ENCODE measurements at places on chromosomes 16 and 17.

DNA sequence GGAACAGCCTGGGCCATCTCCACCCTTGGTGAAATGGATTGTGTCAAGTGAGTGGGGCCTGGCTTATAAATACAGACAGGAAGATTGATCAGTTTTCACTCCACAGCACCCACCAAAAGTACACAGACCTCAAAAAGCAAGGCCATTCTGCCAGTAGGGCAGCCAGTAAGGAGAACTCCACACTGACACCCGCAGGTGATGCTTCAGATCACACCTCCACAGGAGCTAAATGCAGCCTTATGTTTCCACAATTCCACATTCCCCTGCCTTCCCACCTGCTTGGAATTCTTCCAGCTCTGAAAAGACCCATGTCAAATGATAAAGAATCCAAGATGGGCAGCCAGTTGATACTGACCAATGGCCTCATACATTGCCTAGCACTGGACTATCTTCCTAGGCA, 191.1 kb downstream of the ZFHX3 start:
- DNase-seq = no peak

GRCh38 chr17:27871407-27871806, 21.8 kb downstream of the LYRM9 start:
- DNase-seq = no peak

DNA sequence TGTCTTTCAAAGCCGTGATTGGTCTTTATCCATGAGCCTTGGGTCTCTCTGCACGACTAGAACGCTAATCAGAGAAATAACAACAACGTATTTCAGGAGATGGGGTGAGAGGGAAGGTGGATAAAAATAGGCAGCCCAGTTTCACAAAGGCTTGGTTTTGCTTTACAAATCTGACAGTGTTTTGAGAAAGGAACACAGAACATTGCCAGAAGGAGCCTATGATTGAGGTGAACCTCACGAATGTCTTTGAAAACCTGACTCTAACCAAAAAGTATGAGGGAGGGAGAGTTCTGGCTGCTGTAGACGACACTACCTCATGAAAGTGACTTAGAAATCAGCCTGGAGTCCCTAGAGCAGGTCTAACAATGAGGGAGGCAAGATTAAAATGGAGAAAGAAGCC, 38.0 kb upstream of the NOL11 start:
- no peak for DNase-seq

DNA sequence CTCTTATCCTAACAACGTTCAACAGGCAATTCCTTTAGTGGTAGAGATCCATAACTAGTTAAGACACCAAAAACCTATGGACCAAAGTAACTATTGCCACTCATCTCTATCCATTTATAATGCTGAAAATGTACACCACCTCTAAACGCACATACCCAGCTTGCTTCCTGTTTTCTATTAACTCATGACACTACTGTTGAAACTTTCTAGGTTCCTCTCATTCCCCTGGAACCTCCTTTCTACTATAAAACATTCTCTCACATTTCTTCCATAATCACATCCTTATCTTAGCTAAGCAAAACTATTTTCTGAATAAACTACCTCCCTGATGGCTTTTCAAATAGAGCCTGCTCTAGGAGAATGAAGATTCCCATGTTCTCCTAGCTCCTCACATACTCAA, 42.9 kb upstream of the KSR1 start:
- DNase-seq = no peak

DNA sequence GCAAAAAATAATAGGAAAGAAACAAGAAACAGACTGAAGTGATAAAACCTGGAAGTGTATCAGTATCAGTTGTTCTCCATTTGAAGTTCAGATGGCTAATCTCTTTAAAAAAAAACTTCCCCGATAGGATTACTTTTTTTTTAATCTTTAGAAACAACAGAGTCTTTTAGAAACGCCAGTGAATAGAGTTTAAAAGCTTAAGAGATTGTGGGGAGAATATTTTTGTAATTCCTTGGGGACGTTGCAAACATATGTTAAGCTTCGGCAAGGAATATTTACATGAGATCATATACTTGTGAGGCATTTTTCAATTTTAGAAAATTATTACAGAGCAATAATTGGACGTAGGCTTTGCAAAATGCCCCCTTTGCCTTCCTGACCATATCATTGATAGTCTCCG, 13.2 kb downstream of the MAF start:
- no peak for DNase-seq

GRCh38 chr16:68768175-68768574, 31.1 kb downstream of the CDH1 start:
- DNase-seq = no peak

DNA sequence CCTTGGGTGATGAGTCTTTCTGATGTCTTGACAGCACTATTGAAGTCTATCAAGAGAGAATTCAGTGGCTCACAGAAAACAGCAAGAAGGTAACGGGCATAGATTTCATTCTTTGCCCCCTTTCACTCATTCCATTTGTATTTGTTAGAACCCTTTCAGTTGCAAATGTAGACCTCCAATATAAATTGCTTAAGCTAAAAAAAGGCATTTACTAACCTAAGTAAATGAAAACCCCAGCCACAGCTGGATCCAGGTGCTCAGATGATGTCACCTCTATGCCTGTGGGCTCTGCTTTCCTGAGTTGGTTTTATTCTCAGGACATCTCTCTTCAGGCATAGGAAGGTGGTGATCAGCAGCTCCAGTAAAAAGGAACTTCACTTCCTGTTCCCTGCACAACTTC, 11.1 kb downstream of the VWA3A start:
- DNase-seq = no peak

- peak; percentile 97 for DNase-seq
Observed at GRCh38 chr17:59106463-59107305, at the start of gene TRIM37. Gene TRIM37 (minus strand): TSS chr17:59106880. CDS start chr17:59106461, 419 bp downstream.

GRCh38 chr17:17181666-17182597, 24.2 kb downstream of the PLD6 start:
- no peak for DNase-seq

DNA sequence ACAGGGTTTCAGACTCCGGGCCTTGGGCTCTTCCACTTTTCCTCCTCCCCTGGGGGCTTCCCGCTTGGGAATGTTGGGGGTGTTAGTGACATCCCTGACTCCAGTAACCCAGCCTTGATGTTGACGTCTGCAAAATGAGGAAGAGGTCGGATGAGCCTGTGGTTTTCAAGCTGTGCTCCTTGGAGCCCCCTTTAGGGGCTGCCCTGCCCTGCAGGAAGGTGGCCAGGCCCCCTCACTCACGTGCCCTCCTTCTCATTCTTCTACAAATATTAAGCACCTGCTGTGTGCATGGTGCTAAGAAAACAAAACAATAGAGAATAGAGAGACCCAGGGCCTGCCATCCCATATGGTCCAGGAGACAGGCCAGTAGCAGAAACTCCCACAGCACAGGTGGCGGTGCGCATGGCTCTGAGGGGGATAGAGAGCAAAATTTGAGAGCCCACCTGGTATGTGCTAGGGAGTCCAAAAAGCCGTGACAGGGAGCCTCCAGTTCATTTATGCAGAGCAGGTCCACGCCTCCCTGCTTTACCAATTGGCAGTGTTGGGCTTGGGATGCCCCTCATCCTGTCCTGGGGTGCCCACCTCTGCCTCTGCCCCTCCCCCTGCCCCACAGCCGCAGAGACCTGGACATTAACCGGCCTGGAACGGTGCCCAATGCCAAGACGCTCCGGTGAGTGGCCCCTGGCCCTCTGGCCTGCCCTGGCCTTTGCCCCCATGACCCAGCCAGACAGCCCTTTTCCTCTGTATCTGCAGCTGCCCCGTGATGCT, 7.4 kb downstream of the NDRG4 start:
- no peak for DNase-seq

DNA sequence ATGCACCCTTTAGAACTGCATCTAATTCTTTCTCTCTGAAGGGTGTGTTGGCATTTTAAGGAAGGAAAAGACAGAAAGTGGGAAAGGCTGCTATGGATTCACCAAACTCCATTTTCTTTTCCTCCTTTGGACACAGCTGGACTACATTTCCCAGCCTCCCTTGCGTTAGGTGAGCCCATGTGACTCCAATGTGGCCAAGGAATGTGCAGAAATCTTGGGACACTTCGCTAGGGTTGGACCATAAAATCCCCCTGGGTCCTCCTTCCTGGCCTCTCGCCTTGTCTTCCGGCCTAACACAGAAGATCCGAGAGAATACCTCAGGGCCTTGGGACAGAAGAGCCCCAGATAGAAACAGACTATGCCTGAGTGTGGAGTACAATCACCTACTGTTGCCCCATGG, 56.3 kb downstream of the ABCC12 start:
- no peak for DNase-seq

DNA sequence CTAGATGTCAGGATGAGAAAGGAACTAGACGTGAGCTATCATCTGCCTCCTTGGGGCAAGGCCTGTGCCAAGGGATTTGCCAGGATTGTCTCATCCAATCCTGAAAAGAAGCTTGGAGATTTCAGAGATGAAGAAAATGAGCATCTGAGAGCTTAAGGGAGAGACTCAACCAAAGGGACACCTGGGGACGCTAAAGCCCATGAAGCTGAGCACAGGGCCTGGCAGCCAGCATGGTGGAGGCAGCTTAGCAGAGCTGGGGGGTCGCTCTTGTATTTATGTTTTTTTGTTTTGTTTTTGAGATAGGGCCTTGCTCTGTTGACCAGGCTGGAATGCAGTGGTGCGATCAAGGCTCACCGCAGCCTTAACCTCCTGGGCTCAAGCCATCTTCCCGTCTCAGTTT, 18.4 kb upstream of the GLIS2 start:
- DNase-seq = no peak

DNA sequence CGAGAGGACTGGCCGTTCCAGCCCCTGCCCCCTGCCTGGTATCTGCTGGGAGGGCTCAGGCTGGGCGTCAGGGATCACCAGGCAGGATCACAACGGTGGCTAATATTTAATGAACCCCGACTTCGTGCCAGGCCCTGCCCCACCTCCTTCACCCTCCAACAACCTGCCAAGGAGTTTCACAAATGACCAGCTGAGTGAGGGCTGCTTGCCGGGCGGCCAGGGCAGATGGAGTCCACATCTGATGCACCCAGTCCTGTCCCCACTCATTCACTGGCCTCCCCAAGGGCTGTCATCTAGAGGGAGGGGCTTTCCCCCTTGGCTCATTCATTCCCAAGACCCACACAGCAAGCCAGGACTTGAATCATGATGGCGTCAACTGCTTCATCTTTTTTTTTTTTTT, 17.5 kb downstream of the UBALD1 start:
- DNase-seq = no peak

DNA sequence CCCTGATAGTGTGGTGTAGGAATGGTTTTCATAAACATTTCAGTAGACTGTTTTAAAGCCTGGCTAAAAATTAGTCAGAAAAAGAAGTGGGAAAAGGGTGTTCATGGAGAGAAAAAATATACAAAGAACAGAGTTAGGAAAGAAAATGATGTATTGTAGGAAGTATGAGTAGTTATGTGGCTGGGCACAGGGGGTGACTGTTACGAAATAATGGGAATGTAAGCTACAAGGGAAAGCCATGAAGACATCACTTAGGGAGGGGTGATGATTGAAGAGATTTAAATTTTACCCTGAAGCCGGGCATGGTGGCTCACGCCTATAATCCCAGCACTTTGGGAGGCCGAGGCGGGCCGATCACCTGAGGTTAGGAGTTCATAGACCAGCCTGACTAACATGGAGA, 55.3 kb downstream of the NUP88 start:
- peak; percentile 16 for DNase-seq

- DNase-seq = no peak
Observed at GRCh38 chr17:35927714-35928113, 2.9 kb downstream of the RDM1 start.

DNA sequence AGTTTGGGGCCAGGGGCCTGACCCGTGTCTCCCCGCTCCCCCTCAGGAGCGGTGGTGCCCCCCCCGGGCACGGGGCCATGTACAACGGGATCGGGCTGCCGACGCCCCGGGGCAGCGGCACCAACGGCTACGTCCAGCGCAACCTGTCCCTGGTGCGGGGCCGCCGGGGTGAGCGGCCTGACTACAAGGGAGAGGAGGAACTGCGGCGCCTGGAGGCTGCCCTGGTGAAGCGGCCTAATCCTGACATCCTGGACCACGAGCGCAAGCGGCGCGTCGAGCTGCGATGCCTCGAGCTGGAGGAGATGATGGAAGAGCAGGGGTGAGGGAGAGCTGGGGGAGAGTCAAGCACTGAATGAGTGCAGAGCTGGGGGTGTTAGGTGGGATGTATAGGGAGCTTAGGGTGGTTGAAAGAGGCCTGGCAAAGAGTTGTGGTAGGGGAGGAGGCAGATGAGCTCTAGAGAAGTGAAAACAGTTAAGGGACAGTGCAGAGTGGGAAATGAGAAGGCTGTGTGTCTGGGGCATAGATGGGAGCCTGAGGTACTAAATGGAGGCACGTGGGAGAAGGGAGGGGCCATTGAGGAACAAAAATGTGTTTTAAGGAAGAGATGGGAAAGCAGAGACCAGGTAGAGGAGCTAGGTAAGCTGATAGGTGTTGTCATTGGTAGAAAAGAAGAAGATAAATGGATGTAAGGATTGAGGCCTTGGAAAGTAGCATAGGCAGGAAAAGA, 4.0 kb downstream of the SRRM2 start:
- no peak for DNase-seq

- no peak for DNase-seq
Observed at GRCh38 chr16:89924925-89925307, 1.8 kb downstream of the TUBB3 start.

DNA sequence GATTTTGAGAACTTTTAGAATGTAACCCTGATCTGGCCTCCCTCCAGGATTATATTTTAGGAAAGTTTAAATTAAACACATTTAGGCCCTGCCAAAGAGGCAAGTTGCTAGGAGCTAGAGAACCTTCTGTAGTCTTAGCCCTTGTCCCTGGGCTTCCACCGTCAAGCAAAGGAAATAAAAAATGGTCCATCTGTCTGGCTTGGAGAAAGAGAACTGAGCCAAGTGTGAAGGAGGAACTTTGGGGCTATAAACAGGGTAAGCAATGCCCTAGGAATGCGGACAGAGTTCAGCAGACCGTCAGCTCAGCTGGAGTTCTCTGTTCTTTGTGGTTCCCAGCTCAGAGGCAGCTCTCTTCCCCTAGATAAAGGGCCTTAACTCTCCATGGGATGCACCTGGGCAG, 29.6 kb downstream of the RCVRN start:
- no peak for DNase-seq

GRCh38 chr17:81119223-81120148, 45.8 kb upstream of the PVALEF start:
- DNase-seq = peak; percentile 57

DNA sequence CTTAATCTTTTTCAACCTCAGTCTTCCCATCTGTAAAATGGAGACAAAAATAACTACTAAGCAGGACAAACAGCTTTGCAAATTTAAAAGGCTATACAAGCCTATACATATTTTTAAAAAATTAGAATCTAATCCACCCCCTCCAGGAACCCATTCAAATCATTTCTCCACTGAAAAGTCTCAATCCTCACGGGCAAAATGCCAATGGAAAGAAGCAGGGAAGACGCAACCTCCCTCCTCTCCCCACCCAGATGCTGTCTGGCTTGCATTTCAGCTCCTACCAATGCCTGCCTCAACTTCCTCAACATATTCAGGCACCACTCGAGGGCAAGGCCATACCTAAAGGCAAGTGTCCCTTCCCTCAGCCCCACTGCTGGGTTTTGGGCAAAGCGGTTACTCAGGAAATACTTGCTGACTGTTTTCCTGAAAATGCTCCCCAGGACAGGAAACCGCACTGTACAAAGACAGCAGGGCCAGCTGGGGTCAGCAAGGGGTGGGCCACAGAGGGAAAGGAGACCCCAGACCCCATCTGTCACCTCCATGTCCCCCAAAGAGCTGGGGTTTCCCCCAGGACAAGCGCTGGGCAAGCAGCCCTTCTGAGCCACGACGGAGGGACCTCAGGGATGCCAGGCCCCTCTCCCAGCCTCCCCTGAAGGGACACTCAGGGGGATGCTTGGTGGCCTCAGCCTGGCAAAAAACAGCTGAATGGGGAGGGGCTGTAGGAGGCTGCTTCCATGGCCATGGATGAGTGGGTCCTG, 47.7 kb upstream of the DOC2B start:
- no peak for DNase-seq
